ENCODE measurements at places on chromosomes 1 and 21. TPM values are rescaled to one million over a fixed set of nuclear protein-coding genes. Genes with fewer than 3 reads are reported as not detected.

- no peak overlapping the region for H3K4me3 ChIP-seq
- no peak for DNase-seq
- H3K27ac ChIP-seq = no peak overlapping the region
- no peaks in the 10 kb centered on the region for H3K27me3 ChIP-seq
- no peaks in the 10 kb centered on the region for H3K4me1 ChIP-seq
Measured at GRCh38 chr1:70667494-70668170, 256.6 kb downstream of the CTH start.

DNA sequence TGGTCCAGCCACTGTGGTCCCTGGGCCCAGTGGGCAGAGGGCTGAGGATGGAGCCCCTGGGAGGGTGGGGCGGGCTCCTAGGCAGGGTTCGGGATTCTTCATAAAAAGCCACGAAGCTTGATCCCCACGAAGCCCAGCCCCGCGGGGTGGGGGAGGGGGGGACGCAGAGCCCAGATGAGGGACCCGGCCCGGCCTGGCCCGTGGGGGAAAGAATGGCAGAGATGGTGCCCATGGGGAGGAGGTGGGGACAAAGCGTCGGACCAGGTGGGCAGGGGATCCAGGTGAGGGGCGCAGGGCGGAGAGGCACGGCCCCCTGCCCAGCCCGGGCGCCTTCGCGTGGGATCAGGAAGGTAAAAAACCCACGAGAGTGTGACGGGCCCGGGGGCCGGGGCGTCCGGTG lies 6.0 kb upstream of the SMIM12 start:
- H3K36me3 ChIP-seq = no peaks in the 10 kb centered on the region
- H3K4me1 ChIP-seq = peaks cover 22% of the 10 kb centered on the region
- no peaks in the 10 kb centered on the region for H3K27me3 ChIP-seq
- H3K4me3 ChIP-seq = peak overlapping the region; percentile 71

DNA sequence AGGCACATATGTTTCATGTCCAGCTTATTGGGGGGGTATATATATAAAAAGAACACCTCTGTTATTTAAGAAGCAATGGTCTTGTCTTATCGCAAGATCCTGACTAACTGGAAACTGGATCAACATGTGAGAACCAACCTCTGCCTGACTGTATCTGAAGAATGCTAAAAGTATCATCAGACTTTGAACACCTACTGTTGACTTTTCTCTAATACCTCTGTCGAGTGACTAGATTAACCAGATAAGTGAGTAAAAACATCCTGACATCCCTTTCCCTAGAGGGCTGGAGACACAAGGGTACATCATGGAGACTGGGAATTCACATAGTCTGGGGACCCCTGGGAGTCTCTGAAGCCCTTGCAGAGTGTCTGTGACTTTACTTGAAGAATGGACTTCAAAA lies 26.3 kb upstream of the PIGC start:
- no peaks in the 10 kb centered on the region for H3K4me1 ChIP-seq
- no peaks in the 10 kb centered on the region for H3K27me3 ChIP-seq
- H3K27ac ChIP-seq = no peak overlapping the region
- no peak for DNase-seq

GRCh38 chr1:244322791-244323521 lies 128.8 kb downstream of the ADSS2 start:
- no peaks in the 10 kb centered on the region for H3K27me3 ChIP-seq
- no peaks in the 10 kb centered on the region for H3K36me3 ChIP-seq
- peaks cover 11% of the 10 kb centered on the region for H3K4me1 ChIP-seq

KPRP gene
- 0.26 TPM for total RNA-seq

DNA sequence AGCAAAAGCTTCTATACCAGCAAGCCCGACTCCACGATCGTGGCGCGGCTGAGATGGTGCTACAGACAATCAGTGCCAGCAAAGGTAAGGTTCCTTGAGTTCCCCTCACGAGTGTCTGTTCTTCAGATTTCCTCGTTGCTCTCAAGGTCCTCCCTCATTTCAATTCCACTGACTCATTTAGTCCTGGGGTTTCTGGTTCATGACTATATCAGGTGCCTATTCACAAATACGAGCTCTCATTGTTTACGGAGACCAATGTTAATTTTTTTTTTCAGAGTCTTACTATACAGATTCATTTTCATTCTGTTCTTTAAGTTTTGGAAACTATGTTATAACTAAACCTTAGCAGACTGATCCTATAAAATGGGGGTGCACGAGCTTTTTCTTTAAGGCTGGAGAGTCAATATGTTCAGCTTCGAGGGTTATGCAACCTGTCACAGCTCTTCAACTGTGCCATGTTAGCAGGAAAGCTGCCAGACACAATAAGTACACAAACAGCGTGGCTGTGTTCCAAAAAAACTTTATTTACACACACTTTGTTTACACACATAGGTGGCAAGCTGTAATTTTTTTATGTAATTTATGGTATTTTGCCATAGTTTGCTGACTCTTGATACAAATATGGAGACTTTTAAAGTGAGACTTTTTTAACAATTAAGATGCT lies 134.3 kb downstream of the ZP4 start:
- H3K4me3 ChIP-seq = no peak overlapping the region
- no peaks in the 10 kb centered on the region for H3K4me1 ChIP-seq
- no peak overlapping the region for H3K27ac ChIP-seq
- H3K27me3 ChIP-seq = no peaks in the 10 kb centered on the region

DNA sequence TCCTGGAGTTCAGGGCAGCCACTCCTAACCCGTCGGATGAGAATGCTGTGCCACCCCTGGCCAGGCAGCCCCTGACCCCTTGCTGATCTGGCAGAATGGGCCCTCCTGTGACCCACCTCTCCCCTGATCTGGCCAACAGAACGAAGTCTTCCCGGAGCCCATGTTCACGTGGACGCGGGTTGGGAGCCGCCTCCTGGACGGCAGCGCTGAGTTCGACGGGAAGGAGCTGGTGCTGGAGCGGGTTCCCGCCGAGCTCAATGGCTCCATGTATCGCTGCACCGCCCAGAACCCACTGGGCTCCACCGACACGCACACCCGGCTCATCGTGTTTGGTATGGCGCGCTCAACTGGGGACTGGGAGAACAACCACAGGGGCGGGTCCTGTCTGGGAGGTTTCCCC lies 104.1 kb upstream of the KLHDC7A start:
- H3K4me3 ChIP-seq = no peak overlapping the region
- H3K27me3 ChIP-seq = peaks cover 43% of the 10 kb centered on the region
- H3K4me1 ChIP-seq = no peaks in the 10 kb centered on the region
- no peak overlapping the region for H3K27ac ChIP-seq

DNA sequence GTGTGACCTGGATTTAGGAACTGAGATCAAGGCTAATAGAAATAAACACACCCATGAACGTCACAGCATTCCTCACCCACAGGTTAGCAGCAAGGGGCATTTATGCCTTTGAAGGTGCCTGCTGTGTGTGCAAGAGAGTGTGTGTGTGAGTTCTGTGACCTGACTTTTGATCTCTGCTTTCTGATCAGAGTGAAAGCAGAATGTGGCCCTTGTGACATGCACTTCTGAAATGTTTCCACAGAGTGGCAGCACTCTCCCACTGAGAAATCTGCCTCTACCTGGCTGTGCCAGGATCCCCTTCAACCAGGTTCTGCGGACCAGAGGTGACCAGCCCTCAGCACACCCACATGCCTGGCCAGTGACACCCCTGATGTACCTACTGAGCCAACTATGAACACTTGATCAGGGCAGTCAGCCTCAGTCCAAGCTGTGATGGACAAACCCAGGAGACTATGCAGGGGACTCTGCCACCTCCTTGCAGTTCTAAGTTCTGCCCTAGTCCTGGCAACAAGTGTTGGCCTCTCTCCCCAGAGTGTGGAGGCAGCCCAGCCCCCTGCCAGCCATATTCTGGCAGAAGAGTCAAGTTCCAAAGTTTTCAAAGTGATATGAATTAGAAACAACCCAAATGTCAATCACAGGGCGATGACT lies 41.0 kb downstream of the RXRG start:
- no peak overlapping the region for H3K27ac ChIP-seq
- peaks cover 38% of the 10 kb centered on the region for H3K27me3 ChIP-seq
- no peak for DNase-seq
- H3K36me3 ChIP-seq = no peaks in the 10 kb centered on the region

LMX1A gene
- not detected for total RNA-seq

AMPD1 gene
- total RNA-seq = 0.57 TPM

TNN gene
- 0.09 TPM for total RNA-seq

OR6N1 gene
- not detected for total RNA-seq

DNA sequence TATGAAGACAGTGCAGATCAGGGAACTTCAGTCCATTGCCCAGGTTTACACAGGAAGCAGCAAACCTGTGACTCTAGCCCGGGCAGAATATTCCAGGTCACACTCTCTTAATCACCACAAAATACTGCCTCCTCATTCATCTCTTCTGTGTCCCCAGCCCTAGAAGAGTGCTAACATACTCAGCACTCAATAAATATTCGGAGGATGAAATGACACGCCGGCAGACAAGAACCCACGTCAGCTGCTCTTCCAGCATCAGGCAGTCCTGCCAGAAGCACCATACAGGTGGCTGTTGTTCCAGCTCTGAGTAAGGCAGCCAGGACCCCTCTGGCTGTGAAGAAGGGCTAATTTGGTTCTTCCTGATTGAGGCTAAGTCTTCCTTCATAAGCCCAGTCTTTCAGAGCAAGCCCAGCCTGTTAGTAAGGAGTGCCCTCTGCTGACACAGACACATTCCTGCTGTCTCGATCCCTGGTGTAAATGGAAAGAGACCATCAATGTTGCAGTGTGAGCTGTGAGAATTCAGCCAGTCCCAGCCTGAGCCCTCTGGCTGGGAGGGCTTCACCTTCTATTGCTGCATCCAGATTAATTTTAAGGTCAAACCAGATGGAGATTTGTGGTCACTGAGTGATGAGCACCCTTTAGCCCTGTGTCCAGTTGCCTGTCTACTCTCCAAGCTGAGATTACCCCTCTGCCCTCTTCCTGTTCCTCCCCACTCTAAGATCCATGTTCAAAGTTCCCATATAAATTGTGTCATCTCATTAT lies 45.0 kb upstream of the KIRREL1 start:
- H3K4me3 ChIP-seq = no peak overlapping the region
- no peaks in the 10 kb centered on the region for H3K36me3 ChIP-seq
- DNase-seq = no peak
- H3K27ac ChIP-seq = no peak overlapping the region
- no peaks in the 10 kb centered on the region for H3K27me3 ChIP-seq

DNA sequence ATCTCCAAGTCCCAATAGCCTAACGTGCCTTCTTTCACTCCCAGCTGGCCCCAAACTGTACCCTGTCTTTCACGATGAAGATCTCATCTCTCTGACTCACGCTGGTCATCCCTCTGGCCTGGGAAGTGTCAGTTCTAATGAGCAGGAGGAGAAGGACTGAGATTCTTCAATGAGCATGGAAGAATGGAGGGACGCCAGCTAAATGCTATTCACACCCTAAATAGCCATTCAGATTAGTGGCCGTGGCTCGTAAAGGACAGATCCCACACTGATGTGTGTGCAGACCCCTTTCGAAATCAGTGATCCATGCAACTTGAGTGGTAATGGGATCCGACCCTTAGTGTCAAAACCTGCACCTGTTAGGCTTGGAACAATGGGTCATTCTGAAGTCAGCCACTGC lies 75.9 kb upstream of the SMYD2 start:
- H3K27me3 ChIP-seq = no peaks in the 10 kb centered on the region
- no peaks in the 10 kb centered on the region for H3K36me3 ChIP-seq
- no peak for DNase-seq
- no peaks in the 10 kb centered on the region for H3K4me1 ChIP-seq

FMN2 gene
- total RNA-seq = 0.19 TPM

DNA sequence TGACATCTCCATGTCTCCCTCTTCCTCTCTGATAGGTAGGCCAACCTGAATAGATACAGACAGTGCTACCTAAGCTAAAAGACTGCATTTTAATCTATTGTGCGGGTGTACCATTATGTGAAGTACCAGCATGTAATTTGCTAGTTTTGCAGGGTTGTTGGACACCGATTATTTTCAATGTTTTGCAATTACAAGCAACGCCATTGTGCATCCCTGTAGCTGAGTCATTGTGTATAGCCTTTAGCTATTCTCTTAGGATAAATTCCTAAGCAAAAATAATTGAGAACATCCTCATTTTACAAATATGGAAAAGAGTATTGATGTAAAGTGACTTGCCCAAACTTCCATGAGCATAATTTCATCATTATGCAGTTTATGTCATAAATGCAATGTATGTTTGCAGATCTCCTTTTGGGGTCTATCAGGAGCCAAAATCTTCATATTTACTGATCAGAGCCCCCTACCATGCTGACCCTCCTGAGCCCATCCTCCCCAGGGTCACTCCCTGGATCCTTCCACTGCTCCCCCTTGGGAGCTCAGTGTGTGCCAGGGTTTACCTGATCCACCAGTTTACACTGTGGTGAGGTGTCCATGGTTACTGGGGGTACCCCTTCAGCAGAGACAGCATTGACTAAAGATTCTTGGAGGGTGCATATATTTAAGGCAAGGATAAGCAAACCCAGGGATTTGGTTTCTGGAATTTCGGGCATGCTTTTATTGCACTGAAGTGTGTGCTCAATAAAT lies 80.6 kb downstream of the CCDC185 start:
- H3K27me3 ChIP-seq = no peaks in the 10 kb centered on the region
- no peaks in the 10 kb centered on the region for H3K36me3 ChIP-seq
- no peak overlapping the region for H3K4me3 ChIP-seq
- no peak overlapping the region for H3K27ac ChIP-seq
- no peaks in the 10 kb centered on the region for H3K4me1 ChIP-seq

LRIG2 gene
- total RNA-seq = 13.0 TPM

S100A7A gene
- total RNA-seq = not detected

DNA sequence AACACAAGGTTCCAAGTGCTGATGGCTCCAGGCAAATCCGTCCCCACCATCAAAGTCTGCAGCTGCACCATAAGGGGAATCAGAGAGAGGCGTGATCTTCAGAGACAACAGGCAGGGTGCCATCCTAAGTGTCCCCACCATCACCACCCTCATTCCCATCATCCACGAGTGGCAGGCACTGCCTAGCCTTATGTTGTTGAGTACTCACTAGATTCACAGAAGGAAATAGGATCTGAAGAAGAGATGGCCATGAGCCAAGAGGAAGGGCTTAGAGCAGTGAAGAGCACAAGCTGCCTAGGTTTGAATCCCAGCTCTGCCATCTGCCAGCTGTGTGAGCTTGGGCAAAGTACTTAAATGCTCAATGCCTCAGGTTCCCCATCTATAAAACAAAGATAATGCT lies 207.3 kb upstream of the CSF3R start:
- DNase-seq = no peak
- no peaks in the 10 kb centered on the region for H3K4me1 ChIP-seq
- no peaks in the 10 kb centered on the region for H3K36me3 ChIP-seq
- no peaks in the 10 kb centered on the region for H3K27me3 ChIP-seq
- no peak overlapping the region for H3K4me3 ChIP-seq

- no peak for DNase-seq
- no peak overlapping the region for H3K4me3 ChIP-seq
- H3K36me3 ChIP-seq = no peaks in the 10 kb centered on the region
- H3K27me3 ChIP-seq = no peaks in the 10 kb centered on the region
Measured at GRCh38 chr1:9338397-9339246, 45.9 kb downstream of the SPSB1 start.

CR2 gene
- not detected for total RNA-seq

TMCO1 gene
- total RNA-seq = 49.4 TPM

LHX4 gene
- total RNA-seq = 0.38 TPM

OR2T5 gene
- not detected for total RNA-seq

GRCh38 chr1:111234866-111235265 lies 7.4 kb downstream of the CHI3L2 start:
- no peaks in the 10 kb centered on the region for H3K36me3 ChIP-seq
- no peak overlapping the region for H3K27ac ChIP-seq
- H3K27me3 ChIP-seq = no peaks in the 10 kb centered on the region

GRCh38 chr1:159991513-159991912 lies 37.5 kb upstream of the SLAMF9 start:
- H3K4me3 ChIP-seq = peak overlapping the region; percentile 28
- no peaks in the 10 kb centered on the region for H3K4me1 ChIP-seq
- H3K27me3 ChIP-seq = no peaks in the 10 kb centered on the region
- H3K36me3 ChIP-seq = no peaks in the 10 kb centered on the region
- H3K27ac ChIP-seq = no peak overlapping the region

Measured in esophagus squamous epithelium (tissue), 5 donors.